ENCODE measurements at places on chromosomes 16 and 17.
A peak's percentile ranks its signal among the peaks of the same experiment; 100 is the strongest.

DNA sequence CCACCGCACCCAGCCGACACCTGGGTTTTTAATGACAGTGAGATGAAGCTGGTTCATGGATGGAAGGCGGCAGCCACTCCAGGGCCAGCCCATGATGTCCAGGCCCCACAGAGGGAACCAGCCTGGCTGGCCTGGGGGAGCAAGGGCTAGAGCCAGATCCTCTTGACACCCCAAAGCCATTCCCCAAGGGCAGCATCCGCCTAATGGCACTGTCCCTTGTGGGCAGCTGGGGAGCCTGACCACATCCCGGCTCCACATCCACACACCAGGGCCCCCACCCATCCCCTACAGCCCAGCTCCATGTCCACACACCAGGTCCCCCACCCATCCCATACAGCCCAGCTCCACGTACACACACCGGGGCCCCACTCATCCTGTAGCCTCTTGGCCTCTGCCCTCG is 53.3 kb upstream of the ACSF3 start:
- no peak for DNase-seq

DNA sequence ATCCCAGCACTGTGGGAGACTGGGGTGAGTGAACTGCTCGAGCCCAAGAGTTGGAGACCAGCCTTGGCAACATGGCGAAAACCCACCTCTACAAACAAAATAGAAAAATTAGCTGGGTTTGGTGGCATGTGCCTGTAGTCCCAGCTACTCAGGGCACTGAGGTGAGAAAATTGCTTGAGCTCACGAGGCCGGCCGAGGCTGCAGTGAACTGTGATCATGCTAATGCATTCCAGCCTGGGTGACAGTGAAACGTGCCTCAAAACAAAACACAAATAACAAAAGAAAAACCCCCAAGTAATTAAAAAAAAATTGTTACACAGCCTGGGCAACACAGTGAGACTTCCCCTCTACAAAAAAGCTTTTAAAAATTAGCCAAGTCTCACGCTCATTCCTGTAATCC is 5.0 kb downstream of the CCDC47 start:
- no peak for DNase-seq

- no peak for DNase-seq
Observed at GRCh38 chr16:85428899-85429775, 184.0 kb upstream of the GSE1 start.

- DNase-seq, result no peak
Observed at GRCh38 chr17:56389356-56389755, 204.1 kb upstream of the NOG start.

GRCh38 chr16:588639-588888 is 1.3 kb upstream of the RAB40C start:
- peak; percentile 57 for DNase-seq

GRCh38 chr17:78839235-78839761 is 1.3 kb downstream of the USP36 start:
- DNase-seq, result no peak

DNA sequence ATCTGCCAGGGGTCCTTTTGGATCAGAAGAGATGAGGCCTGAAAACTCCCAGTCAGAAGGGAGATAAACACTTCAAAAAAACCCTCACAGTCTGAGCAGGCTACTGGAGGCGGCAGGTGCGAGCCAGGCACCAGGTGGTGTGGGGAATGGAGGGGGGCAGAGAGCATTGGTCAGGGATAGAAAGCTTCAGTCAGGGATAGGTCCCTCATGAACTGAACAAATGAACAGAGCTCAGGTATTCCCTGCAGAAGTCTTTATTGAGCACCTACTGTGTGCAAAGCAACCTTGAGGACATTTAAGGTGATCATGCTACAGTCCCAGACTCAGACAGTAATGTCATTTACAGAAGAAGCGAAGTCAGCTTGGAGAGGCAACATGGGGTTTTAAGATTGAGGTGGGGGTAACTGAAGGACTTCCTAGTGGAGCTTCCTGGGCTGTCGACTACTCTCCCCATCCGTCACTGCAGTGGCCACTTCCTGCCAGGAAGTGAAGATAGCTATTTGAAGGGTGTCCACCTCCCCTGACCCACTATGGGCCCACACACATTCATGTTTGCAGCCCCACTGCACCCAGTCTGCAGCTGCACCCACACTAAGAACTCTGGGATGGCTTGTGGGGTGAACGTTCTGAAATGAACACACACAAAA is 3.2 kb downstream of the KIFC3 start:
- DNase-seq, result no peak

- DNase-seq, result peak; percentile 63
Observed at GRCh38 chr17:78272181-78272913, 40.9 kb downstream of the TMEM235 start.

GRCh38 chr16:19919142-19919541 is 34.5 kb upstream of the GPRC5B start:
- DNase-seq, result no peak

DNA sequence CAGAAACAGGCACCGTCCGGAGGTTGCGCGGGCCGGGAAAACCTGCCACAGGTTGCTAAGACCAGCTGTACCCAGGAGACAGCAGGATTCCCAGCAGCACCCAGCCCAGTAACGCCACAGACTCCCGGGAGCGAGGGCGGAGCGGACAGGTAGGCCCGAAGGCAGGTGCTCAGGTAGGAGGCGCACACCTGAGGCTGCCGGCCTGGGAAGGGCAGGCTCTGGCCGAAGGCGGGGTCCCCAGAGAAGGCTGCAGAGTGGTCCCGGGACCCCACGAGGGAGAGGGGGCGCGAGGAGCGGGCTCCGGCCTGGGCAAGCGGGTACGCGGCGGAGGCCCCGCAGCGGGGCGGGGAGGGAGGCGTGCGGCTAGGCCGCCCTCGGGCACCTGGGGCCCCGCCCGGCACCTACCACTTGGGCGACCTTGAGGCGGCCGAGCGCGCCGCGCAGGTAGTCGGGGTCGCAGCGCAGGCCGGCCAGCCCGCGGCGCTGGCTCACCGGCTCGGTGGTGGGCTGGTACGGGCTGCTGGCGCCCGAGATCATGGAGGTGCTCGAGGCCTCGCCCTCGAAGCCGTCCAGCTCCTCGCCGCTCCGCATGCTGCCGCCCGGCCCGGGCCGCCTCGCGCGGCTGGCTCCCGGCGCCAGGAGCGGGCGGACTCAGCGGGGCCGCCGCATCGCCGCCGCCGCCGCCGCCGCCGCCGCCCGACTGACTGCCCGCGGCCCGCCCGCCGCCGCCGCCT is 441 bp downstream of the CMTM4 start:
- DNase-seq, result peak; percentile 8

- no peak for DNase-seq
Observed at GRCh38 chr17:29612404-29613280, 10.1 kb downstream of the CORO6 start.

- DNase-seq, result no peak
Observed at GRCh38 chr17:35291802-35292201, 48.9 kb downstream of the SLFN5 start.

- DNase-seq, result no peak
Observed at GRCh38 chr17:62388856-62389255, 8.5 kb downstream of the EFCAB3 start.

DNA sequence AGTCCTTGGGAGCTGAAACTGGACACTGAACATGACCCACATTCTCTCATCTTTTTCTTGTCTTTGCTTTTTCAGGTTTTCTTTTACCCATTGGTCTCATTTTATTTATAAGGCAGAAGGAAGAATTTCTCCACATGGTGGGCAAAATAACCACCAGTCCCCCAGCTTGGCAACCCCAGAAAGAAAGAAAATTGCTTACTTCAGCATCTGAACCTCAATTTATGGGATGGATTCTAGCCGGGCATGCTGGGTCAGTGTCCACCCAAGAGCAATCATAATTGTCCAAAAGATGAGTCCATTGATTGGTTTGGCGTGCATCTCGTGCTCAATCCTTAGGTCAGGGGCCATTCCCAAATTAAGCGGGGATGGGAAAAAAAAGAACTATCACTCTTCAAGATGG is 163.7 kb downstream of the TMEM114 start:
- DNase-seq, result no peak

GRCh38 chr16:72985148-72985941 is 62.6 kb downstream of the ZFHX3 start:
- no peak for DNase-seq

DNA sequence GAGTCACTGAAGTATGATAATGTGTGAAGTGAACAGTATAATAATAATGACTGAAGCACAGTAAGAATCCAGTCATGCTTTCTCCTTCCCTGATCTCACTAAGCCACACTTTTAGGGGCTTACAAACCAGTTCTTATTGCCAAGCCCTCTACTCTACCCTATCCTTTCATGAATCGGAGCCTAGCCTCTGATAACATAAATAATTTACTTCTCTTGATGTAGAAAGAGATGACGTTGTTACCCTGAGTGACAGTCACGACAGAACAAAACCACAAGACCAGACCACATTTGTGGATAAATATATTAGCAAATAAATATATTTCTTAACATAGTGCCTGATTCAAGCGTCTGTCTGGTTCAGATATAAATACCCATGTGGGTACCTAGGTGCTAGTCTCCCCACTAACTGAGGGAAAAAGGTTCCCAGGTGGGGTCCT is 1.4 kb upstream of the SUPT4H1 start:
- no peak for DNase-seq

- DNase-seq, result no peak
Observed at GRCh38 chr16:59907611-59908010, 1173.5 kb upstream of the GOT2 start.

DNA sequence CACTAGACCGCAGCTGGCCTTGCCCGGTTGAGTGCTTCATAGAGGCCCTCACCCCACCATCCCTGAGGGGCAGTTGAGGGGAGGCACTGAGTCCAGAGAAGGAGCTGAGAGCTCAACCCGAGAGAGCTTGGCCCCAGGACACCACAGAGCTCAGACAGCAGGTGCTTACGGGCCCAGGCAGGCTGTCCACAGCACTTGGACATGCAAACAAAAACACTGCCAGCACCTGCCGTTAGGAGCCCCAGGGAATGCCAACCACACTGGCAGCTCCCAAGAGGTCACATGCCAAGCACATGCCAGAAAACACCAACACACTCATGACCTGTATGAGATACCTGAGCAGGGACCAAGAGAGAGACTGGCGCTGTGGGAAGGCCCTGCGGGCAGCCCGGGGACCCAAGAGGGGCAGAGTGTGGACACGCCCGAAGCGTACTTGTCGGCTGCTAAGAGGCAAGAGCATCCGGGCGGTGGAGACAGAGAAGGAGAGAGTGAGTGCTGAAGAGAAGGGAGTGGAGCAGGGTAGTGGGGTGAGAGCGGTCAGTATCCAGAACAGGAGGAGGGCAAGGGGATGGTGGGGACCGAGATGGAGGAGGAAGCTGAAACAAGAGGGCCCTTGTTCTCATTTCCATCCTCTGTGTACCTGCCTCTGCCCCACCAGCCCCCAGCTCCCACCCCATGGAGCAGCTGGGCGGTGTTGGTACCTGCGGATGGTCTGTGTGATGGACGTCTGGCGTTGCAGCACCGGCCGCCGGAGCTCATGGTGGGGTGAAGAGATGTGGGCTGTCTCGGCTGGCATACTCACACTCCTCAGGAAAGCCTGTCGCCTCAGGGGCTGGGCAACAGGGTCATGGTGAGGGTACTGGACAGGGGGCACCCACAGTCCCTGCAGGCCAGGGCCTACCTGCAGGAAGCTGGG is 8.2 kb downstream of the RHBDF1 start:
- DNase-seq, result no peak

GRCh38 chr17:63659850-63660249 is 37.6 kb downstream of the MAP3K3 start:
- no peak for DNase-seq

DNA sequence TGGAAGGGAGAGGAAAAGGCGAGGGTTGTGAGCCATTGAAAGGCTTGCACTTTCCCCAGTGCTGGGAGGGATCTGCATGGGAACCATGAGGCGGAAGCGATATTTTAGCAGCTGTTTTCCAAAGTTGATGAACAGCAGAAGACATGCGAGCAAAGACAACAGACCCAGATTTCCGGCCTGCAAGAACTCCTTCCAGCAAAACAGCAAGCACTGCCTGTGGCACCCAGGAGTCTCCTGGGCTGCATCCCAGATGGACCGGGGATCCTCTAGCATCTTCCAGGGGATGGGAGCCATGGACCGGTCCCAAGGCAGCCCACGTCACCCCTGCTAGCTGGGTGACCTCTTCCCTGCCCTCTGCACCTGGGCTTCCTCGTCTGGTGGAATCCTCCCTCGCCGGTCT is 162.8 kb downstream of the IRF8 start:
- DNase-seq, result no peak

- no peak for DNase-seq
Observed at GRCh38 chr16:727291-727977, 528 bp downstream of the HAGHL start.

- DNase-seq, result no peak
Observed at GRCh38 chr16:50290856-50291255, 24.5 kb downstream of the ADCY7 start.

DNA sequence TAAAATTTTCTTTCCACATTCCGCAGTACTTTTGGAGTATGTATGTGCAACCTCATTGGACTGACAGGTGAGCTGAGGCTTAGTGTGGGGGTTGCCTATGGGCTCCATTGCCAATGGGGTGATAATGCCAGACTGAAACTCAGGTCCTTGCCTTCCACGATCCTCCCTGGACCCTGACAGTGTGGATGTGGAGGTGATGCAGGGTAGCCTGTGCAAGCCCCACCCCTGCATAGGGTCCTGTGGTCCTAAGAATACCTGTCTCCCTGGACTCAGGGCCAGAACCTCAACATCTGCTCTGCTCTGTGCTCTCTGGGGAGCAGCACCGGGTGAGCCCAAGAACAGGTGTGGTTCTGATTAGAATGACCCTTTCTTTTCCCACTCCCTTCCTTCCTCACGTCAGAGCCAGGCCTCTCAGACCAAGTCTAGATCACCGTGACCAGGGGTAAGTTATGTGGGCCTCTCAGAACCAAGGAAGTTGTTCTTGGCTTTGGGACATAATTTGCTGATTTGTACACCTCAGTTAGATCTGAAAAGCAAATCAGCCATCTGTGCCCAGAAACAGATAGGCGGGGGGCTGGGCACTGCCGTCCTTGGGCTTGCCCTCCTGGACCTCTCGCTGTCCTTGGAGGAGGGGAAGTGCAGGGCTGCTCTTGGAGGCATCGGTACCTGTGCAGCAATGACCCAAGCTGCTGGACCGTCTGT is 8.4 kb upstream of the TNS4 start:
- DNase-seq, result no peak

GRCh38 chr16:10980813-10981212 is 36.4 kb downstream of the CLEC16A start:
- no peak for DNase-seq

- no peak for DNase-seq
Observed at GRCh38 chr17:81438007-81438659, 42.9 kb downstream of the BAHCC1 start.

Measured in effector CD4-positive, alpha-beta T cell (primary cell).